ENCODE measurements at places on chromosomes 5 and 9. TPM values are rescaled to one million over a fixed set of nuclear protein-coding genes. Genes with fewer than 3 reads are reported as not detected.

MYMK gene
- not detected for polyA plus RNA-seq

CARTPT gene
- not detected for polyA plus RNA-seq

CER1 gene
- polyA plus RNA-seq: not detected

SLC34A1 gene
- not detected for polyA plus RNA-seq

IRX1 gene
- 0.15 TPM for polyA plus RNA-seq

GRCh38 chr9:84738353-84738752, 68.8 kb downstream of the NTRK2 start:
- no peak for DNase-seq

FAM151B gene
- polyA plus RNA-seq: 3.5 TPM

- DNase-seq: no peak
These were observed 23.1 kb downstream of the TICAM2 start for GRCh38 chr5:115579216-115579615.

GRCh38 chr9:29966247-29966646, 2393.0 kb upstream of the C9orf72 start:
- no peak for DNase-seq

DNA sequence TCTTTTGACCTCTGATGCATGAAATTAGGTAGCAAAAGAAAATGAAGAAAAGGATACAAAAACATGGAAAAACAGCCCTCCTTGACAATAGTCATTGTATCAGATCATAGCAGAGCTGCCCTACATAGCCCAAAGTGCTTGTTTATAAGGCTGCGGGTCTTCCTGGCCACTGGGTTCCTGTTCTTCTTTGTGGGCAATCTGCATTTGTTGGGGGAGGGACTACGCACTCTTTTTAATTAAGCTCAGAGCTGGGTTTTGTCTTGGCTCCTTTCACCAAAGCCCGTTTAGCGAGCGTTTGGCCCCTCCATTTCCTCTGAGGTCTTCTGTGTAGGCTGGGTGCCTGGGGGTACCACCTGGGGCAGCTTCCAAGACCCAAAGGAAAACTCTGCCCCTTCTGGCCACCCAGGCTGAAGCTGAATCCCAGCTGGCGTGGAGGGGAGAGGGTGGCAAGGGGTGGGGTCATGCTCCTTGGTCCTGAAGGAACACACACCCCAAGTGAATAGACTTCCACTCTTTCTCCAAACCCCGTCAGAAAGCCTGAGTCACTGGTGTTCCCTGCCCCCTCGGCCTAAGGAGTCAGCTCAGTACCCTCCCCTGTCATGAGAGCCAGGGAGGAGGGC, 6.5 kb upstream of the PAX5 start:
- no peak for DNase-seq

SPINK4 gene
- not detected for polyA plus RNA-seq

GRCh38 chr5:133262690-133263089, 210.9 kb downstream of the HSPA4 start:
- DNase-seq: no peak

CDH18 gene
- polyA plus RNA-seq: 0.45 TPM

Measured in BJ (cell line).